Breast epithelium (tissue), 4 donors: ENCODE measurements at places on chromosomes 12 and 14. TPM values are rescaled to one million over a fixed set of nuclear protein-coding genes. Genes with fewer than 3 reads are reported as not detected.

Gene MYL2
- total RNA-seq = not detected

Gene SLC17A8
- not detected for total RNA-seq

Gene RNASE3
- total RNA-seq = not detected

Gene SERPINA9
- total RNA-seq = not detected

Gene PPP2R3C
- 28.6 TPM for total RNA-seq

Gene SERPINA1
- 200 TPM for total RNA-seq

- H3K36me3 ChIP-seq = peaks cover 3% of the 10 kb centered on the region
- H3K27me3 ChIP-seq = no peaks in the 10 kb centered on the region
- no peak for DNase-seq
- peak overlapping the region; percentile 69 for H3K4me3 ChIP-seq
- peaks cover 5% of the 10 kb centered on the region for H3K4me1 ChIP-seq
Observed at GRCh38 chr12:102120564-102120873, 536 bp downstream of the PARPBP start.

DNA sequence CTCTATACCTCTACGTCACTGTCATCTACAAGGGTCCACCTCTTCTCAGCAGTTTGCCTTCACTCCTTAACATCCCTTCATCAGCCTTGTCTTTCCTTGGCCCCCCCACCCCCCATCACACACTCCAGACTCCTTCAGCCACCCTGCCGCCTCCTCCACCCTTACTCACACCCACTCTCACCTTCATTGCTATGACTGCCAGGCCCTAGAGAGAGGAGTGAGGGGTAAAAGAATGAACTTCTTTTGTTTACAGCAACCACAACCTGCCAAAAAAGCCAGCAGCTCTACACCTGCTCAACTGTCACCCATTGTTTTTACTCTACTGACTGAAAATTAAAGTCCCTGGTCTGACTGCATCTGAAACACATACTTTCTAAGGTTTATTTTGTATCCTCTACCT, 112.8 kb downstream of the DUSP6 start:
- H3K36me3 ChIP-seq = no peaks in the 10 kb centered on the region
- peaks cover under 1% of the 10 kb centered on the region for H3K4me1 ChIP-seq
- H3K4me3 ChIP-seq = no peak overlapping the region

- no peaks in the 10 kb centered on the region for H3K4me1 ChIP-seq
- no peaks in the 10 kb centered on the region for H3K27me3 ChIP-seq
- H3K36me3 ChIP-seq = no peaks in the 10 kb centered on the region
- no peak overlapping the region for H3K27ac ChIP-seq
- DNase-seq = no peak
Observed at GRCh38 chr12:101670007-101670671, 27.3 kb upstream of the CHPT1 start.

GRCh38 chr12:6834254-6834653, 6.0 kb downstream of the P3H3 start:
- DNase-seq = no peak
- H3K27me3 ChIP-seq = no peaks in the 10 kb centered on the region
- no peak overlapping the region for H3K27ac ChIP-seq

DNA sequence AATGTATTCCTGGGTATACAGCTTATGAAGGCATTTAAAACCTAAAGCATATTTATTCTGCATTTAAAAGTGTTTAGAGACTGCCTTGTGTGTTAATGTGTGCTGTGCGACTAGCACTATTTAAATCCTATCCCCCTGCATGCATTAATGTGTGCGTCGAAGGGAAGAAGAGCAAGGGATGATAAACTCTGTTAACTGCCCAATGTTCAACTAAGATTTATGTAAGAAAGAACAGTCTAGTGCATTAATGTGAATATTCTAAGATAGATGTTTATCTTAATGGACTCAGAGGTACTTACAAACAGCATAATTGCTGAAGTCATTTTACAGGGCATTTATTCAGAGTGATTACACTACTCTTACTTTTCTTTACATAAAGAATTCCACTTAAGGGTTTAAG, 424.8 kb downstream of the DIO2 start:
- H3K27ac ChIP-seq = no peak overlapping the region
- H3K4me1 ChIP-seq = no peaks in the 10 kb centered on the region
- DNase-seq = no peak
- no peak overlapping the region for H3K4me3 ChIP-seq
- no peaks in the 10 kb centered on the region for H3K36me3 ChIP-seq

DNA sequence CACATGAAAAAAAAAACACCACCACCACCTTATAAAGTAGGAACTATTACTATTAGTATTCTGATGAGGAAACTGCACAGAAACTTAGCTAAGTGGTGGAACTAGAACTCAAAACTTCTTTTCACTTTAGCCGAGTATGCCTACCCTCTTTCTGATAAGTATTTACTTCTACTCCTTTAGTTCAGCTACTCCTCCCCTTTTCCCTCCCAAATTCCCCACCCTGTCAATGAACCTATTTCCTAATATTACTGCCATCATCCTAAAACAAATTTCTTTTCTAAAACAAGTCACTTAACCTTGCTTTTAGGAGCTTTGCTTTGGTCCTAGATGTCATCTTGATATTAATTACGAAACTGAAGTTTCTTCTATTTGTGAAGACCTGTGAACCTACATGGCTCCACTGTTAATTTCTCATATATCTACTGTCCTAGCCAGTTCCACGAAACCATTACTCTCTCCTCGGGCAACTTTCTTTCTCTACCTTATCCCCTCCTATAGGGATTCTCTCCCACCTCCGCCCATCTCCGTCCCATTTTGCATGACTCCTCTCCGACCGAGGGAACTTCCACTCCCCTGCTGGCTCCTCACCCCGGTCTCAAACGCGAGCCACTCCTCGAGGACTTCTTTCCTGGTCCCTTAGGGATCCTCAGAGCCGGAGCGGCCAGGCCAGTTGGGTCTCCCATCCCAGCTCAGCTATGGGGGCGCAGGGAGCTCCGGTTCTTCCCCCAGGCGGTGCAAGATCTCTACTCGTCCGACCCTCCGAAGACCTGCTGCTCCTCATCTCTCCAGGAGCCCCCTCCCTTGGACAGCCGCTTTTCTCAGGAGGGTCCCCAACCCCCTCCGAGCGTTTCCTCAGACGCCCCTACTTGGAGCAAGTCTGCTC, 1.1 kb downstream of the NUMB start:
- peak overlapping the region; percentile 91 for H3K4me3 ChIP-seq
- H3K27ac ChIP-seq = peak overlapping the region; percentile 97

- no peak overlapping the region for H3K27ac ChIP-seq
- no peak overlapping the region for H3K4me3 ChIP-seq
- H3K4me1 ChIP-seq = no peaks in the 10 kb centered on the region
- no peaks in the 10 kb centered on the region for H3K27me3 ChIP-seq
- H3K36me3 ChIP-seq = no peaks in the 10 kb centered on the region
Observed at GRCh38 chr12:83527810-83528209, 841.1 kb downstream of the TMTC2 start.

DNA sequence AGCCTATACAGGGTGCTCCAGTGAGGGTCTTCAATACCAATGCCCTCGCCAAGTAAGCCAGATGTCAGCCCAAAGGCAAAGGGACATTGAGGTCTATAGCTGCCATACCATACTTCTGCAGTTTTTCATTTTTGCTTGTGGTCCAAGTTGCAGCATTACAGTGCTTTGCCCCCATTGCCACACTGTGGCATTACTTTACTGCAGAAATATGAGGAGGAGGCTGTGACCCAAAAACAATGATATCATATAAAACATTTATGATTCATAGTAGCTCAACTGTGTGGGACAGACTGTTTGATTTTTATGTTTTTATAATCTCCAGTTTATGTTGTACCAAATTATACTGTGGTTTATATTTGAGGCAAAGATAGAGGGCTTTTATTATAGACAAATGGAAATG, 64.1 kb downstream of the KIAA0586 start:
- DNase-seq = no peak
- no peaks in the 10 kb centered on the region for H3K4me1 ChIP-seq
- H3K27me3 ChIP-seq = no peaks in the 10 kb centered on the region
- no peak overlapping the region for H3K27ac ChIP-seq
- no peak overlapping the region for H3K4me3 ChIP-seq

- peak overlapping the region; percentile 86 for H3K27ac ChIP-seq
- peak overlapping the region; percentile 84 for H3K4me3 ChIP-seq
- H3K27me3 ChIP-seq = no peaks in the 10 kb centered on the region
- DNase-seq = peak; percentile 60
- peaks cover 32% of the 10 kb centered on the region for H3K4me1 ChIP-seq
Observed at GRCh38 chr14:44962334-44963043, 499 bp downstream of the TOGARAM1 start.

GRCh38 chr14:50772412-50772811, 58.5 kb downstream of the NIN start:
- peak overlapping the region; percentile 25 for H3K27ac ChIP-seq
- no peaks in the 10 kb centered on the region for H3K36me3 ChIP-seq
- no peak overlapping the region for H3K4me3 ChIP-seq
- no peaks in the 10 kb centered on the region for H3K27me3 ChIP-seq

DNA sequence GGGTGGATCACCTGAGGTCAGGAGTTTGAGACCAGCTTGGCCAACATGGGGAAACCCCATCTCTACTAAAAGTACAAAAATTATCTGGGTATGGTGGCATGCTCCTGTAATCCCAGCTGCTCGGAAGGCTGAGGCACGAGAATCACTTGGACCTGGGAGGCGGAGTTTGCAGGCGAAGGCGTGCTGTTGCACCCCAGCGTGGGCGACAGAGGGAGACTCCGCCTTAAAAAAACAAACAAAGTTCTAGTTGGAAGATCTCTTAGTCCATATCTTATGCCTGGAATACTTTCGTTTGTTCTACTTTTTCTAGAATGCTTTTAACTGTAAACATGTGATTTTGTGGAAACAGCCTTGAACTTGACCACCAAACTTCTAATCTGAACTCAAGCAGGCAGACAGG, 38.7 kb downstream of the PPHLN1 start:
- H3K27ac ChIP-seq = no peak overlapping the region
- H3K4me1 ChIP-seq = no peaks in the 10 kb centered on the region
- no peaks in the 10 kb centered on the region for H3K27me3 ChIP-seq
- H3K36me3 ChIP-seq = no peaks in the 10 kb centered on the region
- no peak overlapping the region for H3K4me3 ChIP-seq

DNA sequence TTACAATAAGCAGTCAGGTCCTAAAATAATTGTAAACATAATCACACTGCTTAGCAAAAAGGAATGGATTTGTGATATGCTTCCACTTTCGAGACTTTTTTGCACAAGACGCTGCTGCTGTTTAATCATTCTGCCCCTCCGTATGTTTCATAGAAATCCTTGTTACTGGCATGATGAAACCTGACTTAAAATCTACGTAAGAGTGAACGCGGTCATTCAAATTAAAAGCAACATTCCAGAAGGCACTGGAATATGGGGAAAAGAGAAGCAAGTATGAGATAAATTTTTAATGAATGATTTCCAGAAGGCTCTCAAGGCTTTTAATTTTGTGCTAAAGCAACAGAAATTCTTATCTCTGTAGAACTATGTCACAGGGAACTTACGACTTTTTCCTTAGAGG, 1.1 kb downstream of the CNIH1 start:
- no peaks in the 10 kb centered on the region for H3K36me3 ChIP-seq
- H3K4me1 ChIP-seq = no peaks in the 10 kb centered on the region
- H3K27me3 ChIP-seq = no peaks in the 10 kb centered on the region
- DNase-seq = no peak
- H3K4me3 ChIP-seq = peak overlapping the region; percentile 82

DNA sequence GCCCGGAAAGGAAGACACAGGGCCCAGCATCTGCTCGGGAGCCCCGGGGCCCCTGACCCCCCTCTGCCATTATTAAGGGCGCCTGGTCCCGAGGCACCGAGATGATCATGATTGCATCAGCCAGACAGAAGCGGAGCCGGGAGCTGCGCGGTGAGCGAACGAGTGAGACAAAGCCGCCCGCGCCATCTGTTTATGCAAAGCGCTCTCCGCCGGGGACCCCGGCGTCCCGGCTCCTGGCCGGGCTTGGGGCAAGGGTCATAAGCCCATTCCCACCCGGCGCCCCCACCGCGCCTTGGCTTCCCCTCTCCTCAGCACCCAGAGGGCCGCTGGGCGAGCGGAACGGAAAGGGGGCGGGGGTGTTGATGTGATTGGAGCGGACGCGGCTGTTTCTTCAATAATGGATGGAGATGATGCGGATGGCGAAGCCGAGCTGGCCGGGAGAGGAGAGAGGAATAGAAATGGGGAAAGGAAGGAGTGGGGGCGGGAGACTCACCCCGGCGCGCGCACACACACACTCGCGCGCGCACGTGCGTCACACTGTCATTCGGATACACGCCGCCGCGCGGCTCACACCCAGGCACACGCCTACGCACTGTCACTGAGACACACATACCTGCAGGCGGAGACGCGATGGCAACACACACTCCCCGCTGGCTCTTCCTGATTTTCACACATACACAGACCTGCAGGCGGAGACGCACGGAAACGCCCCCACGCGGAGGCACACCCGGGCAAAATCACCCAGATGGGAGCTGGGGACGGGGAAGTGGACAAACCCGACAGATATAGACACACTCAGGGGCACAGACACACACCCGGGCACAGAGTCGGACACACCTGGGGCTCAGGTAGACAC, 10.7 kb downstream of the STAC3 start:
- H3K27me3 ChIP-seq = peaks cover 38% of the 10 kb centered on the region
- H3K4me1 ChIP-seq = peaks cover 22% of the 10 kb centered on the region
- H3K36me3 ChIP-seq = no peaks in the 10 kb centered on the region
- DNase-seq = no peak
- H3K4me3 ChIP-seq = peak overlapping the region; percentile 55
- H3K27ac ChIP-seq = no peak overlapping the region

DNA sequence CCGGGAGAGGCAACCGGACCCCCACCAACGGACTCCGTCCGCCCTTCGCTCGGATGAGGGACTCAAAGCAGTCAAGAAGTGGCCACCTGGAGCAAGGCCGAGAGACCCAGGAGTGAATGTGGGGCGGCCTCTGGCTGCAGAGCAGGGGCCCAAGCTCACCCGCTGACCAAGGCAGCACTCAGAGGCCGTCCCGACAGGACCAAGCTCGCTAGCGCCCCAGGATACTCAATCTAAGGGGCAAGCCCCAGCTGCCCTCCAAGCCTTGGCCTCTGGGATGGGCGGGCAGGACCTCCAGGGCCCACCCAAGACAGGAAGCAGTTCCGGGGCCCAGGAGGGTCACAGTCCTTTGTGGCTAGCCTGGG, 936 bp downstream of the AKT1 start:
- H3K27ac ChIP-seq = peak overlapping the region; percentile 98
- no peaks in the 10 kb centered on the region for H3K36me3 ChIP-seq
- no peaks in the 10 kb centered on the region for H3K27me3 ChIP-seq
